Lower leg skin (tissue), 4 donors: ENCODE measurements at places on chromosomes 11 and 22. TPM values are rescaled to one million over a fixed set of nuclear protein-coding genes. Genes with fewer than 3 reads are reported as not detected.

The NCR3LG1 gene
- total RNA-seq = 6.5 TPM

The TNNI2 gene
- 10.7 TPM for total RNA-seq

The CLCF1 gene
- 2.8 TPM for total RNA-seq

The RPS13 gene
- 1,853 TPM for total RNA-seq

The BTG4 gene
- not detected for total RNA-seq

The OR8G1 gene
- not detected for total RNA-seq

The NAV2 gene
- total RNA-seq = 5.8 TPM

The CNTF gene
- total RNA-seq = 2.3 TPM

The E2F8 gene
- 4.8 TPM for total RNA-seq

The CHADL gene
- total RNA-seq = 12.3 TPM

The F2 gene
- not detected for total RNA-seq

The BTBD18 gene
- not detected for total RNA-seq

The PLAAT5 gene
- 3.8 TPM for total RNA-seq

The CRYBB1 gene
- not detected for total RNA-seq

- no peak for DNase-seq
These were observed 309.0 kb downstream of the BLID start for GRCh38 chr11:121807051-121807450.

DNA sequence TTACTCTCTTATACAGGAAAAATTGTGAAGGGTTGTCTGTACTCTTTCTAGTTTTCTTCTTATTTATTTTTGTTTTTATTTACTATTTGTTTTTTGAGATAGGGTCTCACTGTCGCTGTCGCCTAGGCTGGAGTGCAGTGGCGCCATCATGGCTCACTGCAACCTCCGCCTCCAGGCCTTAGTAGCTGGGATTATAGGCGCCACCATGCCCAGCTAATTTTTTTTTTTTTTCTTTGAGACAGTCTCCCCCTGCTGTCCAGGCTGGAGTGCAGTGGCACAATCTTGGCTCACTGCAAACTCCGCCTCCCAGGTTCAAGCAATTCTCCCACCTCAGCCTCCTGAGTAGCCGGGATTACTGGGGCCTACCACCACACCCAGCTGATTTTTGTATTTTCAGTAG lies 18.4 kb downstream of the CUL5 start:
- no peak for DNase-seq

GRCh38 chr22:31096657-31097279 lies 10.6 kb downstream of the SELENOM start:
- DNase-seq = no peak

- DNase-seq = peak; percentile 88
These were observed 132.7 kb upstream of the RCN1 start for GRCh38 chr11:31958076-31958735.

- no peak for DNase-seq
These were observed at the start of gene HORMAD2 for GRCh38 chr22:30079952-30080533. TSS of gene HORMAD2 (plus strand) at chr22:30080464. CDS start at chr22:30093953, 13,489 bp downstream.

- DNase-seq = no peak
These were observed 17.6 kb upstream of the CD44 start for GRCh38 chr11:35121326-35121865.

GRCh38 chr11:116777056-116777455 lies 4.3 kb upstream of the BUD13 start:
- DNase-seq = no peak

DNA sequence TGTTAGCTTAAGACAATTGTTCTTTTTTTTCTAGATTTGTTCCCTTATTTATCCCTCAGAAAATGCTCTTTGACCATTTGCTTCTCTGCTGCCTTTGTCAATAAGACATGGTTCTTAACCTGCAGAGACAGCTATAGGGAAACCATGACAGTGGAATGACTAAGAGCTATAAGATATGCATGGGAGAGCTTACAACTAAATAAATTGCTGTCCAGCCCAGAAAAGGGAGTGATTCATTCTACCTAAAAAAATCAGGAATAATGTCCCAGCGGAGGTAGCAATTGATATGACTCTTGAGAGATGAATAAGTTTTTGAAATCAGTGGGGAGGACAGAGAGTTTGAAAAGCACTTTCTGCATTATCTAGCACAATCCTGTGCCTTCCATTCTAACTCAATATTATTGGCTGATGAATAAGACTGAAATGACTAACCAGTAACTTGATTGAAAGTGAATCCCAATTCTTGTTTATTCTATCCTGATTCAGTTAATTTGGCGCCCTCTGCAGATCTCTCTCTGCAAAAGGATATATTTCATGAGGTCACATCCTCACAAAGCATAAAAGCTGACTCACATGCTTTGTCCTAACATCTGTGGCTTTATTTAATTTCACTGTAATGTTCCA lies 680.5 kb upstream of the API5 start:
- no peak for DNase-seq

DNA sequence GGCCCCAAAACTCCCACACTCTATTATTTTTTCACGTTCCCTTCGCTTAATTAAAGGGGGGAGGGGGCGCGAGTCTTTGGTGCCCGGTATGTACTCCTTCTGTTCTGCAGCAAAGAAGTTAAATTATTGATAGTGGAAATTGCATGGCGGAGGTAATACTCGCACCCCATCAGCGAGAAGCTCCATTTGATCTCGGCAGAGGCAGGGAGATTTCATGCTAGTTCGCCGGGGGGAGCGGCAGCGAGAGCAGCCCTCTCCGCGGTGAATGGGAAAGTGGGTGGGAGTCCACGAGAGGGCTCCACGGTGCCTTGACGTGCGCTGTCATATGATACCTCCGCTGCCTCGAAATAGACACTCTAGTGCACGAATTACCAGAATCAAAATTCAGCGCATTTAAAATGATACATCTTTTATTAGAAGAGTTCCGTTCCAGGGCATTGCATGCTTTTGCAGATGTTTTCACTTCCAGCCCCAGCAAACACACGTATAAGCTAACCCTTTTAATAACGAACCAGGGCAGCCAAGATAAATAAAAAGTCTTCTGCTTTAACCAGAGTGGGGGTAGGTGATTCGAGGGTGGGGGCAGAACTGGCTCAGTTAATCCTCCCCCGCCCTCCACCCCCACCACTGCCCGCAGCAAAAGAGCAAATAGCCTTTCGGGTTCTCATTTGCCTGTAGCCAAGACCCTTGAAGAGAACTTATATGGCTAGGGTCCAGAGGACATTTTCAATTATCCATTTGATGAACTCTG lies 1.3 kb upstream of the BDNF start:
- DNase-seq = peak; percentile 85
